ENCODE measurements at places on chromosomes 4 and X. TPM values are rescaled to one million over a fixed set of nuclear protein-coding genes. Genes with fewer than 3 reads are reported as not detected.

DNA sequence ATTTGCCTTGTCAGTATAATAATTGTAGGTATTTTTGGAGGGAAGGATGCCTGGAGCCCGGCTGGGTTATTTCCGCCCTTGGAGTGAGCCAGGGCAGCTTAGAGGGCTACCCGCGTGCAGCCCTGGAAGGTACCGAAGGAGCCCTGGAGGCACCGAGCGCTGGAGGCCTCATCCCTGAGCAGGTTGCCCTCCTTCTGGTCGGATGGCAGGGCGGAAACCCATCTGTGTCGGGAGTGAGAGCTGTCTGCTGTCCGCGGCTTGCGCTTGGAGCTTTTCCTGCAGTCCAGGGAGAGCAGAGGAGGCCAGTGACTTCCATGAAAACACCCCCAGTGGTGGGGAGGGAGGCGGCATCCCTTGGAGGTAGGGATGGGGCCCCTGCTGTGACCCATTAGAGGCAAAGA, 122.1 kb downstream of the TBL1X start:
- DNase-seq: no peak

GRCh38 chrX:14529290-14529989, at the start of gene GLRA2:
Gene GLRA2, plus strand, starts transcription at chrX:14529536. Its CDS starts 522 bp downstream, at chrX:14530058.
- no peak for DNase-seq

- DNase-seq: no peak
Measured at GRCh38 chr4:94897023-94897422, 139.3 kb downstream of the BMPR1B start.

DNA sequence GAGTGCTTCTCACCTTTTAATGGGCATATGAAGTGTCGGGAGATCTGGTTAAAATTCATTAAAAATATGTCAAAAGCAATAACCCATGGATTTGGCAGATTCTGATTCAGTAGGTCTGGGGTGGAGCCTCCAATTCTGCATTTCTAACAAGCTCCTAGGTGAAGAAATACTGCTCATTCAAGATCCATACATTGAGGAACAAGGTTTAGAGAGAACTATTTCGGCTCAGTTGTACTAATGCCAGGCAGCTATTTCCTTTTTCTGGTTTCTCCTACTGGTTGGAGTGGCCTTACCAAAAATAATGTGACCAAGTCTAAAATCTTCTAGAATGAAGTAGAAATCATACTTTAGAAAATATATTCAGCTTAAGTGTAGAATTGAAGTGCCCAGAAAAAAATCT, 117.5 kb downstream of the TSPAN7 start:
- DNase-seq: no peak

DNA sequence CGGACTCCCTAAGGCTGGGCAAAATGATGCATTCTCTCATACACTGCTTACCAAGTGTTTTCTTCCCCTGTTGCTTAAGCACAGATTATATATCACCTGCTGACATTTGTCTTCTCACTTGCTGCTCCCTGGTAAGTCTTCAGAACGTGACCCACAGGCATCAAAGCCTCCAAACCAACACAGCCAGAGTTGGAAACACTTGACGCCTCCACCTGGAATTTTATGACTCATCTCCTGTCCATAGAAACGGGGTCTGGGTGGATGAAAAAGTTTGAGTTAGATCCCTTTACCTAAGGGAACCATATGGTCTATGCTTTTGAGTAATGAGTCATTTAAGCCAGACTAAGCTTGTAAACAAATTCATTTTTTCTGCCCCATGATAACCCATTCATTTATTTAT, 251.6 kb downstream of the USP46 start:
- DNase-seq: no peak

The MGARP gene
- total RNA-seq: 5.2 TPM

DNA sequence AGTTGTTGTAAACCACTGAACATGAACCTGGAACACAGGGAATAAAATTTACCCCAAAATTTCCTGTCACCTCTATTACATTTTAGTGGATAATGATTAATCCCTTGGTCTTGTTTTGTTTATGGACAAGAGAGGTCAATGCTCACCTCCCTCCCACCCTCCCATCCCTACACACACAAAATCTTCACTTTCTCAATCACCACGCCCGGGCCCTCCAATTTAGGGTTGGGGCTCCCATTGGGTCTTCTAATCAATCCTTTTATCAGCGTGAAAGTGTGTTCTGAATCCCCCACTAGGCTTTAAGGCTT, 23.1 kb downstream of the ABCG2 start:
- DNase-seq: no peak

The PARM1 gene
- total RNA-seq: not detected

GRCh38 chr4:93529692-93530372, 298.7 kb upstream of the ATOH1 start:
- DNase-seq: no peak

- no peak for DNase-seq
Measured at GRCh38 chr4:144716778-144717177, 70.8 kb downstream of the HHIP start.

DNA sequence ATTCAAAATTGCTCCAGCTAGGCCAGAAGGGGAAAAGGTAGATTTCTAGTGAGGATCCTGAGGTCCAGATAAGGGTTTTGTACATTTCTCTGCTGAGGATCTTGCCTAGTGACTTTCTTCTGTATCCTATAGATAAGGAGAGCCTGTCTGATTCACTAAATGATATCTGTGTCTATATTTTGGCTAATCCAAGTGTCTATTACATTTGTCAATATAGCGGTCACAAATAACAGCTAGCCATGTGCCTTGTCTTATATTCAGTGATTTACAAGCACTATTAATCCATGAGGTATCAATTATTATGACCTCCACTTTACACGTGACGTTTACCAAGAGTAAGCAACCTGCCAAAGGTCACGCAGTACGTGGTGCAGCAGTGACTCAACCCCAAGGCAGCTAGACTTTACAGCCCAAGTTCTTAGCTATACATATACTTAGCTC, 41.6 kb downstream of the TMEM165 start:
- DNase-seq: no peak

DNA sequence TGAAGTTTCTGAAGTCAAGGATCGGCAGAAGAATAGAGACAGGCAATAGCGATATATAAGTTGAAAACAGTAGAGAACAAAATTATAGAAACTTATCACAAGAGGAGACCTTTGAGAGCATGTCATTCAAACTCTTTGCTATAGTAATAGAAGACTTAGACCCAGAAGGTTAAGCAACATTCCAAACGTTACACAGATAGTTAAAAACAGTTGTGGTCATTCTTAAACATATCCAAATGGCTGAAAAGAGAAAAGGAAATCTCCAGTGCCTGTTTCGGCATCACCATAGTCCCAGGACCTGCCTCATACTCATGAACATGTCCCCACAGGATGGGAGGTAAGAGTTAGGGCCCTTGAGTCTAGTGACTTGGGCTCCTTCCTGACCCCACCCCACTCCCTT, 258.1 kb upstream of the NOCT start:
- no peak for DNase-seq

GRCh38 chr4:69095301-69095731, 958 bp upstream of the UGT2B7 start:
- no peak for DNase-seq

DNA sequence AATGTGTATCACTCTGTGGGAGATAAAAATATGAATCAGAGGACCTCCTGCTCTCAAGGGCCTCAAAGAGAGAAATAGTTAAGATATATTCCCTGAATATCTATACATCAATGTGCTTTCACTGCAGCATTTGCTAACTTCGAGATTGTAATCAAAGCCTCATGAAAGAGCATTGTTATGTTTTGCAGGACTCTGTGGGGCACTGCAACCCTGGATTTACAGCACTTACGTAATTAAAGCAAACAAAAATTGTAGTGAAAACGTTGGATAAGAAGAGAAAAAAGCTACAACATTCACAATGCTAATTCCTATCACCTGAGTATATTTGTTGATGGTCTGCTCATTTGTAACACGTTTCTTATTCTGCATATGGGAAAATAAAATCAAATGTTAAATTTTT, 48.0 kb downstream of the ETNPPL start:
- no peak for DNase-seq

- DNase-seq: no peak
Measured at GRCh38 chrX:33204889-33205288, 6.5 kb downstream of the DMD start.

GRCh38 chr4:123409334-123409733, 12.7 kb downstream of the SPRY1 start:
- no peak for DNase-seq

DNA sequence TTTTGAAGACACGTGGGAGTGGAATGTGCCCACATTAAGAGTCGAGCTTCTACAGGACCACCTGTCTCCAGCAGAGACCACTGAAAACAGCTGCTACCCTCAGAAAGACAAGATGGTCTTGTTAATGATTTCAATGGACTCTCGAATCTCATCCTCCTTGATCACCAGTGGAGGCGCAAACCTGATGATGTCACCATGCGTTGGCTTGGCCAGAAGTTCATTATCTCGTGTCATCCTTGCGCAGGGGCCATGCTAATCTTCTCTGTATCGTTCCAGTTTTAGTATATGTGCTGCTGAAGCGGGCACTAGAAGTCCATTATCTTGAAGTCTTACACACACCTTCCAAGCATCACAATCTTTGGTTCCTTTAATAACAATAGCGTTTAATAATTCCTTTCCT, 23.3 kb downstream of the SPACA5B start:
- DNase-seq: no peak

The MORC4 gene
- total RNA-seq: 25.9 TPM

Measured in osteocyte (in vitro differentiated cells).